ENCODE measurements at places on chromosomes 1 and 21. TPM values are rescaled to one million over a fixed set of nuclear protein-coding genes. Genes with fewer than 3 reads are reported as not detected.

SLC44A5 gene
- 0.82 TPM for total RNA-seq

OPTC gene
- not detected for total RNA-seq

TSTD1 gene
- total RNA-seq = 53.9 TPM

SPRR1A gene
- total RNA-seq = not detected

SYNC gene
- 71.8 TPM for total RNA-seq

KCNK2 gene
- total RNA-seq = 1.5 TPM

SLC25A34 gene
- 2.9 TPM for total RNA-seq

TACSTD2 gene
- 65.3 TPM for total RNA-seq

KLHDC9 gene
- total RNA-seq = 3.3 TPM

GRCh38 chr1:224641030-224641429 is 24.9 kb downstream of the CNIH3 start:
- no peak for DNase-seq

GRCh38 chr1:31701091-31701736 is 2.6 kb downstream of the COL16A1 start:
- peak; percentile 92 for DNase-seq

- no peak for DNase-seq
Observed at GRCh38 chr1:54118704-54119103, 34.1 kb downstream of the CDCP2 start.

DNA sequence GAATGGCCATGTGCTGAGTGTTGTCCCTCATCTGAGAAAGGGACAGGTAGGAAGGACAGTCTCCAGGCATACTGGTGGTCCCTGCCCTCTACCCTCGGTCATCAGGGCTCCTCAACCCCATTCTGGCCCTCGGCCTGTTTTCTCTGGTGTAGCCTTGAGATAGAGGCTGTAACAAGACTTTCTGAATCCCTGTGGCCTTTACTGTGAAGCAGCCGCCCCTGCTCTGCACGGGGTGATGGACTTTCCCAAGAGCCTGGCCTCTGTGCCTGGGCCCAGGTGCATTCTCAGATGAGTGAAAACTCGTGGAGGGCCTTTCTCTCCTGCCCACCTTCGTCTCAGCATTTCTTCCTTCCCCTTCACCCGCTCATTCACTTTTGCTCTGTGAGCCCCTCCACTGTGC is 3.0 kb upstream of the CASQ1 start:
- DNase-seq = no peak

DNA sequence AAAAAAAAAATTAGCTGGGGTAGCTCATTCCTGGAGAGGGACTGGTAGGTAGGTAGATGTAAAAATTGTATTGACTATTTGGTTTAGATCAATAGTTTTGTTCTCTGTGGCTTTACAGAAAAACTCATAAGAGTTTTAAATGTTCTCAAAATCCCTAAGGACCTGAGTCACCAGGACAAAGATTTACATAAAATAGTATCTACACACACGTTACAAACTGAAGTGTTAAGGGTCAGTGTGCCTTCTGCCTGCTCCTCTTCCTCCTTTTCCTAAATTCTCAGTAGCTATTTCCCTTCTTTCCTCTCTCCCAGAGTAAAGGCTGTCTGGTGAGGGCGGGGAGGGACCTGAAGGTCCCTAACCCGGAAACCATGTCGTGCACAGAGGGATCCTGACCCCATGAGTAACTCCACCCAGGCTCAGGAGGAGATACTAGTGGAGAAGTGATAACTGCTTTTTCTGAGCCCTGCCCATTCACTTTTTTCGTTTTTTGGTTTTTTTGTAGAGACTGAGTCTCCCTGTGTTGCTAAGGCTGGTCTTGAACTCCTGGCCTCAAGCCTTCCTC is 8.1 kb downstream of the PLEKHM2 start:
- DNase-seq = no peak

GRCh38 chr1:234963180-234963903 is 165.3 kb downstream of the TOMM20 start:
- DNase-seq = peak; percentile 71

GRCh38 chr1:36093929-36094328 is 5.2 kb downstream of the ADPRS start:
- DNase-seq = no peak

GRCh38 chr1:220339581-220339980 is 67.3 kb upstream of the RAB3GAP2 start:
- DNase-seq = no peak

DNA sequence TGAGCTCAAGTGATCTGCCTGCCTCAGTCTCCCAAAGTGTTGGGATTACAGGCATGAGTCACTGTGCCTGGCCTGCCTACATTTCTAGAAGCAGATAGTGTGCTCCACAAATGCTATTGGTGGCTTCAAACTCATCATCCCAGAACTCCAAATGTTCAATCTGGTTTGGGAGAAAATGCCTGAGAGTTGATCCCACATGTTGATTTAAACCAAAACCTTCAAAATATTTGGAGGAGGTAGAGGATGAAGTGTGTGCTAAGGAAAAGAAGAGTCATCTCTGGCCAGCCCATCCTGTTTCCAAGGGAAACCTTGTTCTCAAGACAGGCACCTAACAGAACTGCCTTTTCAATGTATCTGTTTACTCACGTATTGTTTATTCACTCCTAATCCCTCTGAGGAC is 55.4 kb upstream of the GRHL3 start:
- DNase-seq = no peak

DNA sequence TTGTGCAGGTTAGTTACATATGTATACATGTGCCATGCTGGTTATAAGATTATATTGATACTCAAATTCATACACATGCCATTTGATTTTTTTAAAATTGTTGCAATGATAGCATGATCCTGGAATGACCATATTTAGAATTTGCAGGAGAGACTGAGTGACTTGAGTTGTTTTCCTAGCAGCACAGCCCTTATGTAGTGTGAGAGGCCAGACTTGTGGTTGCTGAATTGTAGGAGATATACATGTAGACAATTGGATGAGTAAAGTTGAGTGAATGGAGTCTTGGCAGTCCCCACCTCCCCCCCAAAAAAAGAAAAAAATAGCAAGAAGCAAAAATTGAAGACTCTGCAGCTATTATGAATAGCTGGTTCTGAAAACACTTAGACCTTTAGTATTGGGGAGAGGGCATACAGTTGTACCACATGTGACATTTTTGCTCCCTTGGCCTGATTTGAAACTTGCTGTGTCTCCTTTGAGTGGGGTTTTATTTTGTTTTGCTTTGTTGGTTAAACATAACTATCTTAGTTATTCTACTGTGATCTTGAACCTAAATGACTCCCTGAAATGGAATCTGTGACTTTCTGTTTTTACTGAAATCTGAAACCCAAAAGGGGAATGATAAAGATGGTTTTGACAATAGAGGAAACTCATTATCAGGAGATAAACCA is 280.3 kb downstream of the HMCN1 start:
- DNase-seq = no peak

DNA sequence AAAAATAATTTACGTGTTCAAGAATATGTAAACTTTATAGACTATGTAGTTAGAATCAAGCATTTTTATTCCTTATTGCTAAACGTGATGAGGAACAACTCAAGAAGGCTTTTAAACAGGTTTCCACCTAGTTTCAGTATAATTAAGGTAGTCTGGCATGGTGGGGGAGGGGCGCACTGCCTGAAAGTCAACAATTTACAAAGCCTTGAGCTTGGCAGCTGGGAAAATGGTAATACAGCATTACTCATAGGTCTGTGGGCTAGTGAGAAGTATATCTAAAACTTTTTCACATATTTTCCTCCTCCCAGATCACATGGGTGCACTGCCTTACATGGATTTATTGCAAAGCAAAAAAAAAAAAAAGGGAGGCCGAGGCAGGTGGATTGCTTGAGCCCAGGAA is 75.2 kb downstream of the EVI5 start:
- no peak for DNase-seq

GRCh38 chr1:74161497-74161896 is 36.5 kb downstream of the LRRIQ3 start:
- DNase-seq = no peak

GRCh38 chr1:81867235-81867634 is 66.5 kb downstream of the ADGRL2 start:
- no peak for DNase-seq

DNA sequence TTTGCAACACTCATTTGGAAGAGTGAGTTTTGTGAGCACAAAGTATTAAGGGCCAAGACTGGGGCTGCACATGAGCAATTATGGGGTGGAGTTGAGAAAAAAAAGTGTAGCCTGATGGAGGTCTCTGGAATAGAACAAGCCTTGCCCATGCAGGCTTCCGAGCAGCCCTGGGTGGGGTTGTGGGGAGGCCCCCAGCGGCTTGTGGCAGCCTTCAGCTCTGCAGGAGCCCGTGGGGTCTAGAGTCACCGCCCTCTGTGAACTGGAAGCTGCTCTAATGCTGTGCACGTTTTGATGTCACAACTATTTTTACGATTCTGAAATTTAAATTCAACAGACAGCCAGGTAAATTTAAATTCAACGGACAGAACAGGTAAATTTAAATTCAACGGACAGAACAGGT is 58.9 kb downstream of the BACE2 start:
- DNase-seq = no peak

DNA sequence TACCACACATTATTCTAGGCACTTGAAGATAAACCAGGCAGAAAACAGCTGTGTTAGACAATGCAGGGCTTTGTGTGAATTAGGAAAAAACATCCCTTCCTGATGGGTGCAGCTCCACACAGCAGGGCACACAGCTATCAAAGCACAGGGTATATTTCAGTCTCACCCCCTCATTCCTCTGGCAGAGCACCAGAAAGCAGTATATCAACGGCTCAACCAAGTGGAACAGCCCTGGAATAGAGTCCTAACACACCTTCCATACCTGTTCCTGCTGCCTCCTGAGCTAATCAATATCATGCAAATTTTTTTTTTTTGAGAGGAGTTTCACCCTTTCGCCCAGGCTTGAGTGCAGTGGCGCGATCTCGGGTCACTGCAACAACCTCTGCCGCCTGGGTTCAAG is 32.1 kb downstream of the LYST start:
- no peak for DNase-seq

Data from tongue (tissue), 3 donors.